ENCODE measurements at places on chromosomes 12 and 14.

- no peak for DNase-seq
These were observed 181.6 kb upstream of the FOXG1 start for GRCh38 chr14:28584951-28585350.

GRCh38 chr14:94145902-94146527 lies 16.6 kb upstream of the IFI27L2 start:
- DNase-seq: peak; percentile 27

DNA sequence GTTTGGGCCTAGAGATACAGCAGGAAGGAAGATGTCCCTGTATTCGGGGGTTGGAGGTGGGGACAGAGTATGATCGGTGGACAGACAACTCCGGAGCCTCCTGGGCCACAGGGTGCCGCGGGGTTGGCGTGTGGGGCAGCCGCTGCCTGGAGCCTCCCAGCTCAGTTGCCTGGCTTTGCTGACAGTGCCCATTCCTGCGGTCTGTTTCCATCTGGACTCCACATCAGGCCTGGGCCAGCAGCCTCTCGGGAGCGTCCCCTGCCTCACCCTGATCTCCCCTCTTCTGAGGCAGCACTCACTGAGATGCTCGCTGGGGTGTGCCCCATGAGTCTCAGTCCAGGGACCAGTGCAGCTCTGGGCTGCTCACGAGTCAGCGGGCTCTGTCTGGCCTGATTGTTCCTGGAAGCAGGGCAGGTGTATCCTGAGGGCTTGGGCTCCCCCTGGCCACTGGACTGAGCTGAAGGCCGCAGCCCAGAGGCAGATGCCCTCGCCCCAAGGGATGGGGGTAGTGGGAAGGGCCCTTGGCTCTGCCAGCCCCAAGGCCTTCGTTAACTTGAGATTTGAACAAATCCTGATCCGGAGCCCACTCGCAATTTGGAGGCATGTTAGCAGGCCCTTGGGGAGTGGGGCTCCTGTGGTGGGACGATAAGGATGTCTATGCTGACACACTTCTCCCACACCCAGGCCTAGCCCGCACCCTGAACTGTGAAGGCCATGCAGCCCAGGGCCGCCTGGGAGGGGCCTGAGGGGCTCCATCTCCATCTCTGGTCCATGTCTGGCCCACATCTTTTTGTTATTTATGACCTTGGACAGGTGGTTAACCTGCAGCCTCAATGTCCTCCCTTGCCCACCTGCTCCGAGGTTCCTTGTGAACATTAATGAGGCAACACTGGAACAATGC lies 7.5 kb downstream of the HIP1R start:
- no peak for DNase-seq

DNA sequence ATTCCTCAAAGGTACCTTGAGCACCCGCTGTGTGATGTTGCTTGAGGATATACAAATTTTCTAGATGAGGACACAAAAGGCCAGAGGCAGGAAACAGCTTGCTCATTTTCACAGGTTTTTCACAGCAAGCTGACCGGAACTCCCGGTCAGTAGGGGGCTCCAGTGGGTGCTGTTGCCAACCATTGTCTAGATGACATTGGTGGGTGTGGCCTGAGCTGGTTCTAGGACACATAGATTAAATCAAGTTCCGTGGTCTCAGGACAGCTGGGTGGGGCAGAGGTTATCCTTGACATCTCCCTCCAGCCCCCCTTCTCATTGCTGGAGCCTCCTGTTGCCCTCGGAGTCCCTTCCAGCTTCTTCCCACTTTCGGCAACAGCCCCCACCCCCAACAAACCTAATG lies 153.6 kb upstream of the FKBP4 start:
- DNase-seq: peak; percentile 32

DNA sequence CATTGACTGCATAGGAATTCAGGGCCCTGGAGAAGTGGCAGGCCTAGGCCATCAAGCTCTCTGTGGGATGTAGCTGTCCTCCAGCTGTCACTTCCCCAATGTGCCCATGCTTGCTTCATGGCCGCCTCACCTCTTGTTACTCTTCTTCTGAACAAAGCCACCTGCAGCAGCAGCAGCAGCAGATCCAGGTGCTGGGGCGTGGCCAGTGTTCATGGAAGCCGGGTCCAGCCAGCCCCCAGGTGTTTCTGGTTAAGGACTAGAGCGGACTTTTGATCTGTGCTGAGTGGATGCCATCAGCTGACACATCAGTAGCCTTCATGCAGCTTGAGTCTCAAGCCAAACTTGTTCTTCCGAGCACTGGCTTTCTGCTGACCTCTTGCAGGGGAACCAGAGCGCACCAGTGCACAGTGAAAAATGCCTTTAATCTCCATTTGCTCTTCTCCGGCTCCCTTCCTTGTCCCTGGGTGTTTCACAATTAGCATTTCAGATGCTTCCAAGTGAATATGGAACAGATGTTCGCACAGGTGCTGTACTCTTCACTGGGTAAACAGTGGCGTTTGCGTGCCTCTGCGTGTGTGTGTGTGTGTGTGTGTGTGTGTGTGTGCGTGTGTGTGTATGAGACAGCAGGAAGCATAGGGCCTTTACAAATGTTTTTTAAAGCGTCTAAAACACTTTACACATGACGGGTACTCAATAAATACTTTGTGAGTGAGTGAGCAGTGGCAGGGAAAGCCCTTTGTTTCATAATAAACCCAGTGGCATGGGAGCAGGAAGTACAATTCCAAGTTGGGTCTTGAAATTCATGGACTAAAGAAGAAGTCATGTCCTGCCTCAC lies 20.1 kb downstream of the TPCN1 start:
- peak; percentile 93 for DNase-seq

- DNase-seq: no peak
These were observed 30.8 kb upstream of the TBC1D30 start for GRCh38 chr12:64793610-64794009.

DNA sequence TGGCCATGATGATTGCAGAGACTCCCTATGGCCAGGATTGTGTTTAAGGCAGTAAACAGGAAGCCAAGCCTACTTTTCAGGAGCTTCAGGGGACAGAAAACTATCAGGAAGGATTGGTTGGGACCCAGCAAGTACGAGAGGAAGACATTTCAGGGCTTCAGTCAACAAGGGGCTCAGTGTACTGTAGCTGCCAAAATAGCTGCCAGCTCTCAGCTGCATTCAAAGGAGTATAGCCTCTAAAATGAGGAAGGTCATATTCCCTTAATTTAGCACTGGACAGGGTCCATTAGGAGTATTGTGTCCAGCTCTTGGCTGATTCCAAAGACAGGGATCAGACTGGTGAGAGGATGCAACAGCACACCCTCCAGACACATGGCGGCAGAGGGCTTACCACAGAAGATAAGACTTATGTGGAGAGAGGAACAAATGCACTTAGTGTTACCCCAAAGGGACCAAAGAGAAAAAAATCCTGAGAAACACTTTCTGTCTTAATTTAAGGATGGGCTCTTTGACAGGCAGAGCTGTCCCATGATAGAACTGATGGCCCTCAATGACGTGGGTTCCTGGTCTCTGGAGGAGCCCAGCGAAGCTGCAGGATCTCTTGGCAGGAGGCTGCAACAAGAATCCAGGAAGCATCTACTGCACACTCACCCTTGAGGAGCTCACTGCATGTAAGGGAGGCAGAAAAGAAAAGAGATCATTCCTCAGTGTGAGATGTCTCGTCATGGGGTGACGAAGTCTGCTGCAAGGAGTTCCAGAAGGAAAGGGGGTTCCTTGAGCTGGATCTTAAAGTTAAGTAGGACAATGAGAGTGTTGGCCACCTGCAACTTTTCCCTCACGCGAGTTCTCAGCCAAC lies 14.8 kb downstream of the BDKRB1 start:
- no peak for DNase-seq

- no peak for DNase-seq
These were observed 124.6 kb downstream of the ETV6 start for GRCh38 chr12:11773889-11774677.

- DNase-seq: no peak
These were observed 23.2 kb upstream of the SERPINA1 start for GRCh38 chr14:94411638-94412037.

DNA sequence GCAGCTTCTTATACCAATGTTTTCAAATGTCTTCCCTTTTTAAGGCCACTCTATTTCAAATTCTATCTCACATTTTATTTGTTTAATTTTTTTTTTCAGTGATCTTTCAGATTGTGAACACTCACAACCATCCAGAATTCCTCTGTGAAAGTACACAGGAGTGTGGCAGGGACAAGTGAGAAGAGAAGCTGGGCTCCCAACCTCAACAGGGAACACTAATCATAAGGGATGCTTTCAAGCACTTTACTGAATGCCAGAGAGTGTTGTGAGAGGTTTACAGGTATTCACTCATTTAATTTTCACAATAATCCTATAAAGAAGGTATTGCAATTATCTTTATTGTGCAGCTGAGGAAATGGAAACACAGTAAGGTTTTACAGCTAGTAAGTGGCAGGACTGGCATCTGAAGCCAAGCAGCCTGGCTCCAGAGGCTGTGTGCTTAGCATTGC lies 60.1 kb upstream of the PYGL start:
- DNase-seq: no peak

GRCh38 chr12:104285740-104286515 lies 17.6 kb upstream of the EID3 start:
- peak; percentile 36 for DNase-seq

Measured in HCEC 1CT (cell line).